Cardiac muscle cell (in vitro differentiated cells and primary cell): ENCODE measurements at places on chromosomes 12 and 14.

- peaks cover 88% of the 10 kb centered on the region for H3K27me3 ChIP-seq
- H3K36me3 ChIP-seq = no peaks in the 10 kb centered on the region
- no peak for DNase-seq
- no peak overlapping the region for H3K4me3 ChIP-seq
- no peak overlapping the region for H3K27ac ChIP-seq
Observed at GRCh38 chr12:53754188-53754585, 2.4 kb upstream of the CISTR start.

DNA sequence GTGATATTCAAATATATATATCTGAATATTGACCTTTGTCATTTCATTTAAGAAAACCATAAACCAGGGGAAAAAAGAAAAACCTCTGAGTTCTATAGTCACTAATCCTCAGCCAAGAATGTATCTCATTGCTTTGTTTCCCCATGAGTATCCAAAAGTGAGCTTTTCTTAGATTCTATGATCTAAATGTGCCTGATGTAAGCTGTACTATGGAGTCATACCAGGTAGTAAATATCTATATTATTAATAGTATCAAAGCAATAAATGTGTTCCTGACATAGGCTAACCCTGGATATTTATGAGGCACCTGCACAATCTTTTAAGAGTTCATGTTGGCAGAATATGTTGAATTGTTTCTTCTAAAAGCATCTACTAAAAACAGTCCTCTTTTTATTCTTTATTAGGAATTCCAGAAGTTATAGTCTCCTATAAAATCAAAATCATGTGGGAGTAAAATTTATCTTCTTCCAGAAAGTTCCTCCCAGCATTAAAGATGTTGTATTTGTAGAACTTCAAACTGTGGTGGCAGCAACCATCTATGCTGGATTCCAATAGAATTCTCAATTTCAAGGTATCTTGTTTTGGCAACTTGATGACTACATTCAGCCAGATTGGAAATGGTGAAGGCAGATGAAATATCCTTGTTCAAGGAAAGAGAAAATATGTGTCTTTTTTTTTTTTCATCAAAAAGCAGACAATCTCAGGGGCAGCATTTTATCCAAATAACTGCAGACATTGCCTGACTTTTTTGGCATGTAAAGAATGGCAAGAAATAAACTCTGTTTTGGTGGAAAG is 139.7 kb upstream of the RASSF8 start:
- no peaks in the 10 kb centered on the region for H3K27me3 ChIP-seq
- H3K36me3 ChIP-seq = no peaks in the 10 kb centered on the region
- DNase-seq = no peak
- H3K27ac ChIP-seq = no peak overlapping the region
- H3K4me3 ChIP-seq = no peak overlapping the region

GRCh38 chr14:69547701-69548348 is 26.8 kb downstream of the CCDC177 start:
- H3K27me3 ChIP-seq = peaks cover 29% of the 10 kb centered on the region
- H3K27ac ChIP-seq = no peak overlapping the region
- peak; percentile 44 for DNase-seq
- no peaks in the 10 kb centered on the region for H3K4me1 ChIP-seq
- no peaks in the 10 kb centered on the region for H3K36me3 ChIP-seq
- peak overlapping the region; percentile 16 for H3K4me3 ChIP-seq

DNA sequence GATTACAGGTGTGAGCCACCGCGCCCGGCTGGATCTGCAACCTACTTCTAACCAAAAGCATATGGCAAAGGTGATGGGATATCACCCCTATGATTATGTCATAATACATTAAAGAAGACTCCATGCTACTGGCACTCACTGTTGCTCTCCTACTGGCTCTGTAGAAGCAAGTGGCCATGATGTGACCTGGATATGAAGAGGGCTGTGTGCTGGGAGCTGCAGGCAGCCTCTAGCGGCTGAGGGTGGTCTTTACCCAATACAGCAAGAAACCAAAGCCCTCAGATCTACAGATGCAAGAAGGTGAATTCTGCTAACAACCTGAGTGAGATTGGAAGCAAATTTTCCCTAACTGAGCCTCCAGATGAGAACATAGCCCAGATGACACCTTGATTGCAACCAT is 34.2 kb upstream of the TRIM9 start:
- no peak overlapping the region for H3K27ac ChIP-seq
- no peak for DNase-seq
- no peaks in the 10 kb centered on the region for H3K36me3 ChIP-seq
- H3K4me3 ChIP-seq = no peak overlapping the region
- no peaks in the 10 kb centered on the region for H3K27me3 ChIP-seq

DNA sequence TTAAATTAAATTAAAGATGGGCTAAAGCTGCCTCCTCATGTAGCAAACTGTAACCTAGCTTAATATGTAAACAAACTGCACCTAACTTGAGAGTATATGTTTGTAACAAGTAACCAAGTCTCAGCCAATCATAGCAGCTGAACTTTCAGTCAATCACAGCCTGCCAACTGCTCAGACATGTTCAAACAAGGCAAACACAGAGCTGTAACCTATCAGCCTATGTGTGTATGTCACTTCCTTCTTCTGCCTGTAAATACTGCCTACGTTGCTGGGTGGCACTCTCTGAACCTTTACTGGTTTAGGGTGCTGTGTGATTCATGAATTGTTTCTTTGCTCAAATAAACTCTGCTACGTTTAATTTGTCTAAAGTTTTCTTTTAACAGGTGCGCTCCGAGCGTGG is 2.9 kb downstream of the SERPINA6 start:
- DNase-seq = no peak
- no peaks in the 10 kb centered on the region for H3K36me3 ChIP-seq
- H3K27me3 ChIP-seq = no peaks in the 10 kb centered on the region
- no peak overlapping the region for H3K27ac ChIP-seq

DNA sequence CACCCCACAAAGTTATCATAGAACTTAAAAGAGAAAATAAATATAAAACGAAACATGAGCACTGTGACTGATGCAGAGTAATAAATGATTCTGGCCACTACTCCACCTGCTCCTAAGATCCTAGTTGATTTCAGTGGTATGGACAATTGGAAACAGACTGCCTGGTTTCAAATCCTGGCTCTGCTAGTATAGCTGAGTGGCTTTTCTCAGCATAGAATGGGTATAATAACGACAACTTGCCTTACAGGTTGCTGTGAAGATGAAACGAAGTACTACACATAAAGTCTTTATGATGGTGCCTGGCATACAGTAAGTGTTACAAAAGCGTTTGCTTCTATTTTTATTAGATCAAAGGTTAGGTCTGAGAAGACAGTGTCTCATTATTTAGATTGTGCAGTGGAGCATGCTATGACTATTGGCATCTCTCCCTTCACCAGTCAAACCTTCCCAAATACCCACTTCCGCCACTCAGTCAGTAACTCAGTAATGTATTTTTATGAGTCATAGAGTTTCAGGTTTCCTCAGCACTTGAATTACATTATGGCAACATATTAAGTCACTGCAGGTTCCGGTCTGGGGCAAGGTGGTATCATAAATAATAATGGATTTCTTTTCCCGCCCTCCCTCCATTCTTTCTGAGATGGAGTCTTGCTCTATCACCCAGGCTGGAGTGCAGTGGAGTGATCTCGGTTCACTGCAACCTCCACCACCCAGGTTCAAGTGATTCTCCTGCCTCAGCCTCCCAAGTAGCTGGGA is 29.7 kb upstream of the NR2C1 start:
- no peaks in the 10 kb centered on the region for H3K27me3 ChIP-seq
- DNase-seq = no peak
- H3K27ac ChIP-seq = no peak overlapping the region
- no peak overlapping the region for H3K4me3 ChIP-seq
- H3K4me1 ChIP-seq = no peaks in the 10 kb centered on the region

- peak; percentile 34 for DNase-seq
- H3K4me1 ChIP-seq = peaks cover 1% of the 10 kb centered on the region
- H3K36me3 ChIP-seq = no peaks in the 10 kb centered on the region
- peaks cover 11% of the 10 kb centered on the region for H3K27me3 ChIP-seq
- no peak overlapping the region for H3K4me3 ChIP-seq
Observed at GRCh38 chr12:19003141-19003540, 126.4 kb upstream of the PLEKHA5 start.

DNA sequence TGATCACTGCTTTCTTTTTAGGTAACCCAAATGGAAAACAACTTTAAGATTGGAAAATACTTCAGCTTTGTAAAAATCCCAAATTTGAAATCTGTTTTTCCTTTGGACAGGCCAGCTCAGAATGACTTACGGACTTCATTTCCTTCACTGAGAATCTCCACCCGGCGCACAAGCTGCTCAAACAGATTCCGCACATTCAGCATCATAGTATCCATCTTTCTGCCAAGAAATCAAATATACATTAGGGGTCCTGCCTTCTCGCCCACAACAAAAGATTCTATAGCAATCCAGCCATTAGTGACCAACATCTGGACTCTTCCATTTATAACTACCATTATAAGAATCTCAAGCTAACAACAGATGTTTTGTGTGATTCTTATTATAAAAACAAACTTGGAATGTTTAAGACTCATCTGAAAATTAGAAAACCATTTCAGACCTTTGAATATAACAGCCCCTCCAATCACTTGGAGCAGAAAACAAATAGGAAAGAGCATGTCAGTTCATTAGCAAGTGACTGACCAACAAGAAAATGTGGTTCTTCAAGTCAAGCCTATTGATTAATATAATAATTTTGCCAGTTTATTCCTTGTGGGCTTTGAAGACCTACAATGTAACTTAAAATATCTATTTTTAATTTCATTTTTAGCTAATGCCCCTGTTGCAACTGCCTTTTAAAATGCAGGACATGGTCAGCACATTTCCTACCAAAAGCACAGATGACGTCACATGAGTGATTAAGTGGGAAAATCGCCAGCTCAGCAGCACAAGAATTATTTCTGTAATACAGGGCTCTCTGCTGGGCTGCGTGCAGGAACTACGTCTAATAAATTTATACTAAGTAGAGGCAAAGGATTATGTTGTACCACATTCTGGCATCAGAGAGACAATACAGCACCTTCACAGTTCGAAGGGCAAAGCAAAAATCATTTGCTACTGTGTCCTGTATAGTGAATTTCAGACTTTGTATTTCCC is 8.5 kb downstream of the RACGAP1 start:
- H3K27me3 ChIP-seq = no peaks in the 10 kb centered on the region
- peaks cover 27% of the 10 kb centered on the region for H3K4me1 ChIP-seq
- no peak overlapping the region for H3K4me3 ChIP-seq
- H3K27ac ChIP-seq = no peak overlapping the region
- no peaks in the 10 kb centered on the region for H3K36me3 ChIP-seq
- DNase-seq = peak; percentile 97

DNA sequence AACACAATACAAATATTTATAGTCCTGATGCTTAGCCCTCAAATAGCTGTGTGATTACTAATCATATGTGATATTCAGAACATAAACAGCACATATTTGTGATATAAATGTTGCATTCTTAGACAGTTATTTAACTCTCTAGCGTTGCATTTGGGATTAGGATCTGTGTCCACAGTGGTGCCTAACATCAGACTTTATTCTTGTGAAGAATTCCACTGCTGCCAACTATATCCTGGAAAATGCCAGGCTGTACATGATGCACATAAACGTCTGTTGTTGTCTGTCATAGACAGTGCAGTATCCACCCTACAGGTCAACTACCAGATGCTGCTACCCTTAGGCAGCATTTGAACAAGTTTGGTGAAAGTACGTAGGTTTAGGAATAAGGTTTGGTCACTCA is 39.0 kb downstream of the SLC38A4 start:
- no peaks in the 10 kb centered on the region for H3K27me3 ChIP-seq
- H3K27ac ChIP-seq = no peak overlapping the region
- no peak for DNase-seq
- H3K36me3 ChIP-seq = no peaks in the 10 kb centered on the region
- H3K4me3 ChIP-seq = no peak overlapping the region

- no peak overlapping the region for H3K4me3 ChIP-seq
- peaks cover 3% of the 10 kb centered on the region for H3K27me3 ChIP-seq
- peaks cover 15% of the 10 kb centered on the region for H3K4me1 ChIP-seq
Observed at GRCh38 chr12:53096089-53096741, 1.3 kb upstream of the IGFBP6 start.

DNA sequence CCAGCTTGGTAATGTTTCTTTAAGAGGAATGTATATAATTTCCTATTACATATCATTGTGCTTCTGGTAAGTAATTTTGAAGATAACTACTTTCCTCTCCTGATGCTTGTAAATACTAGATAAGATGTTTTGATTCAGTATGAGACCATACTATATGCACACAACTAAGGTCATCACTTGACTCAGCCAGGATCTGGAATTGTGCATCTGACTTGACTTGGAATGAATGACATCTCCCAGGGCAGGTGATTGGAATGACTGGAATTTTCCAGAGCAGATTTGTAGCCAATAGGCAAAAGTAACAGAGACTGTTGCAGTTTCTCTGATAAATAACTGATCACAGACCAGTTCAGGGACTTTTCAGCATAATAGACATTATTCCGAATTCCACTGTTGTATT is 11.1 kb downstream of the BEST3 start:
- peak; percentile 40 for DNase-seq
- H3K27ac ChIP-seq = no peak overlapping the region
- no peaks in the 10 kb centered on the region for H3K27me3 ChIP-seq
- H3K4me3 ChIP-seq = no peak overlapping the region

DNA sequence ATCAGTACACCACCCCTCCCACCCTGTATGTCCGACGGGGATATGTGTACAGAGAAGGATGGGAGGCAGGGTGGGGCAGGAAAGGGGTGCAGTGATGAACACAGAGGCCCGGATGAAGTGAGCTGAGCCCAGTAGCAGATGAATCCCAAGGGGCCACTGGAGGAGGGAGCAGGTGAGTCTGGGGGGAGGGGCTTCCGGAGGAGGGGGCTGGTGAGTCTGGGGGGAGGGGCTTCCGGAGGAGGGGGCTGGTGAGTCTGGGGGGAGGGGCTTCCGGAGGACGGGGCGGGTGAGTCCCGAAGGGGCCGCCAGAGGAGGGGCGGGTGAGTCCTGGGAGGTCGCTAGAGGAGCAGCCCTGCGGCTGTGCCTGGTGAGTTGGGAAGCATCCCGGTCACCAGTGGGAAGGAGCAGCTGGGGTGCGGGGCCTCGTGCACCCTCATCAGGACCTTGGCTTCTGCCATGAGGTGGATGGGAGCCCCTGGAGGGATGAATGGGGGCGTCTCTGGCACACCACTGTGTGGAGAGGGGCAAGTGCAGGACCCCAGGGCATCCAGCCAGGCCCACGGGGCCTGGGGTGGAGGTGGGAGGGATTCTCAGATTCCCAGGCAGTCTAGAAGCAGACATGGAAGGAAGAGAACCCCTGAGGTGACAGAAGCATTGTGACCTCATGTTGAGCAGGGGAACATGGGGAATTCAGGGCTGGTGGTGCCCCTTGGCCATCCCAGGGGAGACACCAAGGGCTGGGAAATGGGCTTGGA is 14.0 kb downstream of the BEGAIN start:
- H3K27ac ChIP-seq = no peak overlapping the region
- no peak for DNase-seq
- no peaks in the 10 kb centered on the region for H3K36me3 ChIP-seq
- H3K4me3 ChIP-seq = no peak overlapping the region
- peaks cover 55% of the 10 kb centered on the region for H3K27me3 ChIP-seq

- H3K36me3 ChIP-seq = no peaks in the 10 kb centered on the region
- H3K4me3 ChIP-seq = no peak overlapping the region
- H3K4me1 ChIP-seq = peaks cover 13% of the 10 kb centered on the region
- DNase-seq = peak; percentile 32
Observed at GRCh38 chr14:77120771-77121743, 20.5 kb downstream of the ZDHHC22 start.
